DMS79 (cell line): ENCODE measurements at places on chromosomes 11 and 22.

GRCh38 chr11:114059278-114059983 lies at the start of gene ZBTB16:
ZBTB16 (plus strand) TSS chr11:114059711; CDS start chr11:114063301, 3,590 bp downstream.
- peak; percentile 45 for DNase-seq

DNA sequence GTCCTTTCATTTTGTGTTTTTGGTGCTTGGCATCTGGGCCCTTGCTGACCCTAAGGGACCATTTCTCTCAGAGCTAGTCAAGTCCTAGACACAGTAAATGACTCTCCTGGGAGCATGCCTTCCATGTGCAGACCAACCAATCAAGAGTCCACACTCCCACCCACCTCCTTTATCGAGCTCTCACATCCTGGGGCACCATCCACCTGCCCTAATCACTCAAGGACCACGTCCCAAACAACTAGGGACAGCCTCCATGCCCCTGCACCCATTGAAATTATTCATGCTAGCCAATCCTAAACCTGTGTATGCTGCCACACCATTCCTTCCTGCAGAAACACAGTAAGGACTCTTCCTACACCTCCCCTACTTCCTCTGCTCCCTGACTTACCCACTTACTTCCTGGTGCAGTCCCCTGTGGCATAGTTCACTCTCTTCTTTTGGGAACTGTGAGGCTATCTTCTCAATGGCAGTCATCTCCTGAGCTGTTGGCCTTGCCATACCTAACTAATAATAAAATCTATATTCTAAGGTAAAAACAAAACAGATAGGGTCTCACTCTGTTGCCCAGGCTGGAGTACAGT lies 6.4 kb upstream of the SAA2 start:
- no peak for DNase-seq

GRCh38 chr11:1409108-1409851 lies 19.5 kb downstream of the BRSK2 start:
- no peak for DNase-seq

DNA sequence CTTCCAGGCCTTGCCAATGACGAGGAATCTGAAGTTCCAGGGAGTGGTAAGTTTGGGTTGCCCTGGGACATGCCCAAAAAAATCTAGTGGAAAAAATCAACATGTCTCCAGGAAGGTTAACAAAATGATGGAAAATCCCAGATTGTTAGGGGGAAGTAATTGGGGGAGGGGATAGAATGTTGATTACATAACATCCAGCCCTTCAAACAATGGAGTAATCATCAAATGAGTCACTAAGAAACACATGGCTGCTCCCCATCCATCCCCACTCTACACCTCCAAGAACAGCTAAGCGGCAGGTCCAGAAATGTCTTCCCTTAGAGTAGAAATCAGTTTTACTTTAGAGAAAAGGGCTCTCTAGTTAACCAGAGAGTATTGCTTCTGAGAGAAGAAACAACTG lies 94.9 kb downstream of the ETS1 start:
- no peak for DNase-seq

- no peak for DNase-seq
These were observed 4.3 kb downstream of the INCENP start for GRCh38 chr11:62127941-62128770.

DNA sequence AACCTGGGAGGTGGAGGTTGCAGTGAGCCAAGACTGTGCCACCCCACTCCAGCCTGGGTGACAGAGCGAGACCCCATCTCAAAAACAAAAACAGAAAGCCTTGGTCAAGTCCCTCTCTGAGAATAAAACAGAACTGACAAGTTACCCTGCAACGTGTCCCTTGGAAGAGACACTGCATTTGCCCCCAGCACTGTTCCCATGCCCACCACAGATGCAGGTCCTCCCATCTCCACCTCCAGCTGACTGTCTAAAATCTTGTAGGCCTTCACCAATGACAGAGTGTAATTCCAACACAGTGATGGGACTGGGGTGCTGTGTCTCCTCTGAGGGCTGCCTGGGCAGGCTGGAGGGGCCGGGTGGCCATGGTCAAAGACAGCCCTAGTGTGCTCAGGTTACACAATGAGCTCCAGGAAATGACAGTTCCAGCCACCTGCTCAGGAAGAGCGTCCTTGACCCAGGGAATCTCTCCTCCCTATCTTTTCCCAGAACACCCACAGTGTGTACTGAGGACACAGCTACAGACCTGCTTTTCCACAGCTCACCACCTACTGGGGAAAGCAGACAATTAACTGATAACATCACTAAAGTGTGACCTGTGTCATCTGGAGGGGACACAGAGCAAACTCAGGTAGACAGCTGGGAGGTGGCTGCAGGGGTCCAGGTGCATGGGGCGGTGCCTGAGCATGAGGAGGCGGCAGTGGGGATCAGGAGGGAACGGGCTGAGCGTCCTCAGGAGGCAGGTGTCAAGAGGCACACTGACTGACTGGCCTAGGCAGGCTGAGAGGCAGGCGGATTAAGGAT lies 56.4 kb downstream of the ARFGAP3 start:
- no peak for DNase-seq
